ENCODE measurements at places on chromosomes 3 and 15. TPM values are rescaled to one million over a fixed set of nuclear protein-coding genes. Genes with fewer than 3 reads are reported as not detected.

The GOLGA8G gene
- total RNA-seq = not detected

- no peak for DNase-seq
Measured at GRCh38 chr15:89450076-89451006, 46.0 kb downstream of the RHCG start.

DNA sequence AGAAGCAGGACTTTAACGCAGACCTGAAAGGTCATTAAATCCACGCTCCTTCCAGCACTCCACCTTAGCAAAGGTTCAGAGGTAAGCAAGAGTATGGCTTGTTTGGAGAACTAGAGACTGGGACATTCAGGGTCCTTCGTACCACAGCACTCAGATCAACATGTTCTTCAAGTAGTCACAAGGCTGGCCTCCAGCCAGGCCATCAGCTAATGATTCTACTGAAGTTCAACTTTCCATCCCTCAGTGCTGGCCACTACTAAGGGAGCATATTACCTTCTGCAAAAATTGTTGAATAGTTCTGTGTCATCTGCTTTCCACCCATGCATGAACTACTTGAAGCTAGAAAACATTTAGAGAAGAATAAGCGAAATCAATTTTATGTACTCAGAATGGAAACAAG, 17.6 kb downstream of the CD200R1L start:
- no peak for DNase-seq

GRCh38 chr3:97360804-97361203, 403.8 kb upstream of the ARL6 start:
- no peak for DNase-seq

DNA sequence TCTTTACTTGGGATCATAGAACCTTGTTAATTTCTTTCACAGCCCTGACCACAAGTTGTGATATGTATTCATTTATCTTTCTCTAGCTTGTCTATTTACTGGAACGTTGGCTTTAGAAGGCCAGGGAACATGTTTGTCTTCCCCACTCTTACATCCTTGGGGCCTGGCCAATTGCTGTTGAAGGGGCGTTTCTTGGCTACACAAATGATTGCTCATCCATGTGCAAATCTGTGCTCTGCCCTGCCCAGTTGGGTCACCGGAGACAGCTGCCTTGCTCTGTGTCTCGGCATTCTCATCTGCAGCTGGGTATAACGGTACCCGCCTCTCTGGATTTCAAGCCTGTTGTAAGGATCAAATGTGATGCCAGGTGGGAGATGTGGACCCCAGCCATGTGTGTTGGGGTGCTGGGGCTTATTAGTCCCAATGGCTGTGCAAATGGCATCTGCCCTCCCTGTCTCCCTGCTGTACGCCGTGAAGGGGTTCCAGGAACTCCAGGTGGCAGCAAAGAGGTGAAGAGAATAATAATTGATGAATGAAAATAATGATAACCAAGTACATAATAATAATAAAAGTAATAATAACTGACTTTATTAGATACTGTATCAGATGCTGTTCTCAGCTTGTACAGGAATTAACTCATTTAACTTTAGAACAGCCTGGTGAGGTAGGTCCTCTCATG, 24.0 kb upstream of the TLE3 start:
- DNase-seq = no peak

- no peak for DNase-seq
Measured at GRCh38 chr15:39128746-39129145, 452.1 kb upstream of the THBS1 start.

Data from natural killer cell treated with Interleukin-12 subunit alpha and Interleukin-12 subunit beta and Interleukin-15 and Interleukin-18, amount 100 ng/mL, for 72 hours (primary cell).